ENCODE measurements at places on chromosomes 11 and 22.

DNA sequence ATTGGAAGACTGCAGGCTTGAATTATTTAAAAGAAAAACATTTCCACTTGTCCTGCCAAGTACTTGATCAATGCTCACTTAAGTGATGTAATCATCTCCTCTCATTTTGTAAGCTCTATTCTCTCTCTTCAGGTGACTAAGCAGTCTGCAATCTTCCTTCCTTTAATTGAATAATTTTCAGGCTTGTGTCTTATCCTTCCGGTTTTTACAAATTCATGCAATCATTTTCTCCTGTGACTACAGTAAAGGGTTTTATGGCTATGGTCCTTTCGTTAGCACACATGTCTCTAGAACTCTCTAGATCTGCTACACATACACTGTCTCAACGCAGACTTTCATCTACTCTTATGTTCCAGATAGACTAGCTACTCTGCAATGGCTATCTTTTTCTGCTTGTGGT, 12.6 kb upstream of the UPB1 start:
- no peak for DNase-seq

GRCh38 chr11:46718155-46719019, 626 bp upstream of the F2 start:
- DNase-seq = no peak

DNA sequence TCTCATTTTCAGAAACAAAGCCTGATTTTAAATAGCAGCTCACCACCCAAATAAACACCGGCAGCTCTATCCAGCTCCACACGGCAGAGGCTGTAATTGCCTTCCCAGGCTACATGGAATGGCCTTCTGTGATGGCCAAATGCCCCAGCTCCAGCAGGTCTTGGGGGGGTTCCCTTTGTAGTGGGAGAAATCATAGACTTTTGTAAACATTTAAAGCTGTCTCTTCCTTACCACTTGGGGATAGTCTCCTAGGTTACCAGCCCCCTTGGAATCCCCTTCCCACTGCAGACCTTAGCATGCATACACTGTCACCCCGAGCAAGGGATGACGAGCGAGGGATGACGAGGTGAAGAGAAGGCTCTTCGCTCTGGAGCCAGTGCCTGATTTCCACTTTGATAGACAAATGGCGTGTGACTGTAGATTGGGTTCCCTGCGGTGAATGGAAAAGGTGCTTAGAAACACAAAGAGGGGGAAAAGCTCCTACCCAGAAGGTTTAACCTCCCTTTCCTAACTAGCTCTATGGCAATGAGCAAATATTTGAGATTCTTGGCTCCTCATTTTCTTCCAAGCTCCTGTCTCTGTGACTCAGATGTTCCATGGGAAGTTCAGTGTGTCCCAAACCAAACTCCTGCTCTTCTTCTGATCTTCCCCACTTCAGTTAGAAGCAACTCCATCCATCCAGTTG, 108.0 kb upstream of the CADM1 start:
- no peak for DNase-seq

DNA sequence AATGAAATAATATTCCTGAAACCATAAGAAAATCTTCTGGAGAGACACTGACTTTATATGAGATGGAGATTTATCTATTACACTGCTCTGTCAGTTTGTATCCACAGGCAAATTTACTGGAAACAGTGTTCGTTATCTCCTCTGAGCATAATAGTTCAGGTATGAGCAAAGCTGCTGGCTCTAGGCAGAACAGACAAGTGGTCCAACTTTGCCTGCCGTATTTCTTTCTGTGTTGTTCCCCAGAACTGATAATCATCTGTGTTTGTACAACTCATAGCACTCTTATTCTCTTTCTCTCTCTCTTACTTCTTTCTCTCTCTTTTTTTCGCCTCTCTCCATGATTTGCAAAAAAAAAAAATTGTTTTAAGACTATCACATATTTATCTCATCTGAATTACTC, 623.8 kb upstream of the CHORDC1 start:
- DNase-seq = no peak

DNA sequence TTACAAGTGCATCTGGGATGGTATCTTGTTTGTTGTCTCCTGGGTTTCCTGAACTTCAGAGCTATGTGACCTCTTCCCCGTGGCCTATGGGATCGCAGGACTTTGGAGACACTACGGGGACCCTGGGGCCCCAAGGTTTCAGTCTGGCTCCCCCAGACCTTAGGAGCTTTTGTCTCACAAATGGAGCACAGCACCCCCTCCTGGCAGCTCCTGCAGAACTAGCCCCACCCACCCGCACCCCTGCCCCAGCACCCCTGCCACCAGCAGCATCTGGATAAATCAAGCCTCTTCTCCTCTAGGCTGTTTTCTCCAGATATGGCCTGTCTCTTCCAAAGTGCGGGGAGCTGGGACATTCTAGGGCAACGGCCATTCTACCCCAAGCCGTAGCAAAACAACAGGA, 10.4 kb downstream of the RCOR2 start:
- no peak for DNase-seq

GRCh38 chr11:124762624-124763155, 600 bp upstream of the ESAM start:
- DNase-seq = no peak

DNA sequence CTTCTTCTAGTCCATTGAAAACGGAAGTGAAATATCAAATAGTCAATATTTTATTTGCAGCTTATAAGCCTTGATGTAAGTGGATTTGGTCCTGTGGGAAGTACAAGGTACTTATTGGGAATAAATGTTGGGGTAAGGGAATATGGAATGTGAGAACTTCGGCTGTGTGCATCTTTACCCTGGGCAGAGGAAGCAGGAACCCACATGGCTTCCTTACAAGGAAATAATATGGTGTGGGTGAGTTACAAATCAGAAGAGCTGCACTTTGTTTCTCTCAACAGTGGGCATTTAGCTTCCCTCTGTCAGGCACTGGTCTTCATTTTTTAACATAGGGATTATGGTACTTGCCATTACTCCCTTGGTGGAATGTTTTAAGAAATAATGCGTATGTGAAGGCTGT, 77.9 kb downstream of the SCN3B start:
- no peak for DNase-seq

GRCh38 chr11:47387944-47388696, 9.8 kb upstream of the SPI1 start:
- DNase-seq = no peak

GRCh38 chr22:20083157-20083890, 3.3 kb downstream of the DGCR8 start:
- DNase-seq = no peak

- DNase-seq = no peak
Measured at GRCh38 chr11:78248903-78249302, 60.2 kb downstream of the USP35 start.

DNA sequence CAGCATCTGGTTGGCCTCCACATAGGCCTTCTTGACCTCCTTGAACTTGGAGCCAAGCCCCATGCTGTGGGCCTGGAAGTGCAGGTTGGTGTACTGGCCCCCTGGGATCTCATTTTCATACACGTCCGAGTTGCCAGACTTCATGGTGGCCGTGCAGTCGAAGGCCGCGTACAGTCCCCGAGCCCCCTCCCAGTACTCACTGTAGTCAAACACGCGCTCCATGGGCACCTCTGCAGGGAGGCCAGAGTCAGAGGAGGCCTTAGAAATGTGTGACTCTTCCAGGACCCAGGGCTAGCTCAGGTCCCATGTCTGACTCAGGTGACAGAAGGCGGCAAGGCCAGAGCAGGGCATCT, 6.7 kb upstream of the LRFN4 start:
- no peak for DNase-seq

DNA sequence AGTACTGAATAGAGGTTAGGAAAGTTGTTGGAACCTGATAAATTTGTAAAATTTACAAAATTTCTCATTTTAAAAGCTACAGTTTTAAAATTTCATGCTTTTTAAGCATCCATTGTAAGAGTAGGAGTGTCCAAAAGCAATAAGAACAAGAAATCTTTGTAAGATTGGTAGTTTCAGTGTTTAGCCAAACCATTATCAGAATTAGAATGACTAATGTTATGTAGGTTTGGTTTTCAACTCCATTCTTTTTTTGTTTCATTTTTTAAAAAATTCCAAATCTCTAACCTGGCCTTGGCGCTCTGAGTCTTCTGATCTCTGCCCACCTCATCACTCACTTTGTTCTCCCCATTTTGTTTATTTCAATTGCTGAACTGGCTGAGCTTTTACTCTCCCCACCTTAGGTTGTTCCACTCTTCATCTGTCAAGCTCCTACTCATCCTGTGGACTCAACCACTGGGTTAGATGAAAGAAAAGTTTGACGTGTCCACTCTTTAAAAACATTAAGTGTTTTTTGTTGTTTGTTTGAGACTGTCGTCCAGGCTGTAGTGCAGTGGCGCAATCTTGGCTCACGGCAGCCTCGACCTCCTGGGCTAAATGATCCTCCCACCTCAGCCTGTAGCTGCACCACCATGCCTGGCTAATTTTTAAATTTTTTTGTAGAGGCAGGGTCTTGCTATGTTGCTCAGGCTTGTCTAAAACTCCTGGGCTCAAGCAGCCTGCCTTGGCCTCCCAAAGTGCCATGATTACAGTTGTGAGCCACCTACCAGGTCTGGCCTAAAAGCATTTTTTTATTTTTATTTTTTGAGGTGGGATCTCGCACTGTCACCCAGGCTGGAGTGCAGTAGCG, 14.0 kb downstream of the EP300 start:
- no peak for DNase-seq

- no peak for DNase-seq
Measured at GRCh38 chr22:50530580-50530876, 716 bp upstream of the TYMP start.

- no peak for DNase-seq
Measured at GRCh38 chr11:118263695-118264568, at the start of gene MPZL2. MPZL2 (minus strand) TSS chr11:118264297; CDS start chr11:118264153, 144 bp downstream.

DNA sequence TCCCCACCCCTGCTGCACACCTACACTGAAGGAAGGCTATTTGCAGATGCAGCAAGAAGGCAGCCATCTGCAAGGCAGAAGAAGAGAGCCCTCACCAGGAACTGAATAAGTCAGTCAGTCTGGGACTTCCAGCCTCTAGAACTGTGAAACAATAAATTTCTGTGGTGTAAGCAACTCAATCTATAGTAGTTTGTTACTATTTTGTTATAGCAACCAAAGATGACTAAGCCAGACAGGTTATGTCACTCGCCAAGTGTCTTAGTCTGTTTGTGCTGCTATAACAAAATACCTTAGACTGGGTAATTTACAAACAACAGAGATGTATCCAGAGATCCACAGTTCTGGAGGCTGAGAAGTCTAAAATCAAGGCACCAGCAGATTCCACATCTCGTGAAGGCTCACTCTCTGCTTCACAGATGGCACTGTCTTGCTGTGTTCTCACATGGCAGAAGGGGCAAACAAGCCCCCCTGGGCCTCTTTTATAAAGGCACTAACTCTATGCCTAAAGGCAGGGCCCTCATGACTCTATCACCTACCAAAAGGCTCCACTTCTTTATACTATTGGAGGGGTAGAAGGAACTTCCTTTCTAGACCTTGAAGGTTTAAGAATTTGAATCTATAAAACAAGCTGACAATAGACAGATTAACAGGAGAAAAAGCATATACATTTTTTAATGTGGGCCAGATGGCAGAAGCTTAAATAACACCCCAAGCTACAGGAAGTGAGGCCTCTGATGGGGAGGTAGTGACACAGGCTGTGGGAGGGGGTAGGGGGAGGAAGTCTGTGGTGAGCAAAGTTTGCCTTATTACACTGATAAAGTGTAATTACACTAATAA, 12.3 kb downstream of the APOL6 start:
- no peak for DNase-seq

- DNase-seq = no peak
Measured at GRCh38 chr22:45082795-45083194, 73.0 kb upstream of the PHF21B start.

GRCh38 chr11:8034106-8034585, 46.9 kb upstream of the TUB start:
- DNase-seq = no peak

- no peak for DNase-seq
Measured at GRCh38 chr11:110077831-110078325, 15.3 kb upstream of the ZC3H12C start.

DNA sequence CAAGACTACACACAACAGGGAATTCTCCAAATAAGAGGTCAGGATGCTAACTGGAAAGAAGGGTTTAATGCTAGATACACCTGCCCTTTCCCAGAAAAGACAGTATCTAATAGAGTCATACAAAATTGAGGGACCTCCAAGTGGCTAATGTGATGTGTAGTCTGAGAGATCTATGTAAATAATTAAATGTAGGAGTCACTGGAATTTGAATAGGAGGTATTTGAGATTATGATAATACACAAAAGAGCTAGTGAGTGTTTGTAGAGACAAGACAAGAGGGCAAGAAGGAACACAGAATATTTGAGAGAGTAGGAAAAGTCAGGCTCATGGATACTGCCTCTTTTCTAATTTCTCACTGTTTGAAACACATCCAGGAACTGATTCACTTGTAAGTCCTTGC, 15.5 kb upstream of the INSC start:
- DNase-seq = no peak

GRCh38 chr11:33772870-33773269, 1.4 kb downstream of the FBXO3 start:
- no peak for DNase-seq

- no peak for DNase-seq
Measured at GRCh38 chr11:34899633-34900016, 16.6 kb downstream of the APIP start.

GRCh38 chr11:123740787-123741158, 687 bp downstream of the ZNF202 start:
- no peak for DNase-seq

DNA sequence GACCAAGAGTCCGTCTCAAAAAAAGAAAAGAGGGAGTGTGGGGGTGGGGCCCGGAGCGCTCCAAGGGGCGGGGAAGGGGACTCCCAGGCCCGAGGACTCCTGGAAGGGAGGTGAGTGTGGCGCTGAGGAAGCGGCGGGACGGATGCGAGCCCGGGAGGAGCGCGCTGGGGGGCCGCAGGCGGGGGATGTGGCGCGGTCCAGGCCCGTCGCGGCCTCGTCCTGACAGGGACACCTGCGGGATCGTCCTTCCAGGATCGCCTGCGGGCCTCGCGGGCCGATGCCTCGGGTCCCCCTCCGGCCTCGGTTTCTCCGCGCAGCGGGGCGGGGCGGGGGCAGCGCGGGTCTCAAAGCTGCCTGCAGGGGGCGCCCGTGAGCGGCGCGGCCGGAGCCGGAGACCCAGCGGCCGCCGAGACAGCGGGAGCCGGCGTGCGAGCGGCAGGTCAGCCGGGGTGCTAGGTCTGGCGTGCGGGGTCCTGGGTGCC, 3.8 kb upstream of the ADORA2A start:
- DNase-seq = no peak

- no peak for DNase-seq
Measured at GRCh38 chr11:111258046-111258445, 12.5 kb downstream of the POU2AF2 start.

GRCh38 chr11:34929794-34930763, 13.7 kb downstream of the PDHX start:
- DNase-seq = no peak

DNA sequence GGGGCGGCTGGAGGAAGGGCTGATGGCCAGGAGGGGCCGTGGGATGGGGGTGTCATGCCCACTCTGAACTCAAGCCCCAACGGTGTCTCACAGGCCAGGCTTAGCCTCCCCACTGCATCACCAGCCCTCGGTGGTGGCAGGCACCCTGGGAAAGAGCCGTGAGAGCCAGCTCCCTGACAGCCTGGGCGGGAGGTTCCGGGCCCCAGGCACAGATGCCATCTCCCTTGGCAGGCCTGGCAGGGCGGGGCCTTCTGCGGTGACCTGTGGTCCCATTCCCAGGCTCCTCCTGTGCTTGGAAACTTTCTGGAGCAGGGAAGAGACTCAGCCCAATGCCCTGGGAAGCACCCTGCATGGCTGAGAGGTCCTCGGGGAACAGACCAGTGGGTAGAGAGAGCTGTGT, 4.8 kb downstream of the PHLDA2 start:
- DNase-seq = no peak

GRCh38 chr11:120904116-120904515, 119.8 kb upstream of the TBCEL start:
- DNase-seq = no peak
